Skin of body (tissue), 3 donors: ENCODE measurements at places on chromosomes 12 and 14.

DNA sequence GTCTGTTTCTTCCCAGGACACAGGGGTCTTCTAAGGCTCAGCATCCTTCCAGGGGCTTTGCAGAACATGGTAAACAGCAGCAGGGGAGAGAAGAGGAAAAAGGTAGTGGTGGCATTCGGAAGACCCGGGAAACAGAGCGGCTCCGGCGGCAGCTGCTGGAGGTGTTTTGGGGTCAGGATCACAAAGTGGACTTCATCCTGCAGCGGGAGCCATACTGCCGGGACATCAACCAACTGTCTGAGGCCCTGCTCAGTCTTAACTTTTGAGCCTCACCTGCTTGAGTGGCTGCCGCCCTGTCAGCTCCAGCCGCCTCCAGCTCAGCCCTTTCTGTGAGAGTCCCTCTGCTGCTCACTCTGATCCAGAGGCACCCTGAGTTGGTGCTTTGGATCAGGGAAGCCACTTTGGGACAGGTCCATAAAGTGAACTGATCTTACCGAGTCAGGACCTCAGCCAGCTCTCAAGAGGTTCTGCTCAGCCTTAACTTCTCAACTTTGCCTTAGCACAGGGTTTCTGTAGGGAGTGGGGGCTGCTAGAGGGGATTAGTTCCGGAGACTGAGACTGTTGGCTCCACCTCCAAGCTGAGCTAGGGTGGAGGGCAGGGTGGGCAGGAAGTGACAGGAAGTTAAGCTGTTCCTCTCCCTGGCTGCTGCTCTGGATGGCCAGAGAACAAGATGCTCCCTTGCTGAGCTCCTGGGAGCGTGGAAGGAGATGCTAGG is 5.4 kb downstream of the SDR39U1 start:
- DNase-seq, result no peak

GRCh38 chr14:39641224-39641623 is 209.0 kb upstream of the FBXO33 start:
- DNase-seq, result no peak

DNA sequence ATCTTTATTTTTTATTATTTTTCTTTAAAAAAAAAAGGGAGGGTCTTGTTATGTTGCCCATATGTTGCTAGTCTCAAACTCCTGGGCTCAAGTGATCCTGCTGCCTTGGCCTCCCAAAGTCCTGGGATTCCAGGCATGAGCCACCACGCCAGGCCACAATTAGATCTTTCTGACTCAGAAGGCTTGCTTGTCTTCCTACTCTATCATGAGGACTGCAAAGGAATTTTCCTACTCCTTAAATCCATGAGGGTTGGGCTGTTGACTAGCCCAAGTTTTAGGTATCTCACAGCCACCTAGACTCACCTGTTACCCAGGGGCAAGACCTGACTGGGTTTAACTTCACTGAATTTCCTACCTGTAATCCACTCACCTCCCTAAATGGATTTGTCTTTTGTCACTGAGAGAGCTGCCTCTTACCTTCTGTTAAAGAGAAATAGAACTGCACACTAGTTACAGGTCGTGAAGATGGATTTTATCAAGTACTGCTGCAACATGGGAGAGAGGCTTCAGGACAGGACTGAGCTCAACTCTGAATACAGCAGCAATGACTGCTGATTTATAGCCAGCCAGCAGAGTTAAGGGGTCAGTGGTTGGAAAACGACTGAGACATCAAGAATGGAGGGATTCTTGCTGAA is 72.3 kb downstream of the B4GALNT3 start:
- no peak for DNase-seq

- DNase-seq, result no peak
Measured at GRCh38 chr12:100962086-100962712, 167.6 kb downstream of the ANO4 start.

DNA sequence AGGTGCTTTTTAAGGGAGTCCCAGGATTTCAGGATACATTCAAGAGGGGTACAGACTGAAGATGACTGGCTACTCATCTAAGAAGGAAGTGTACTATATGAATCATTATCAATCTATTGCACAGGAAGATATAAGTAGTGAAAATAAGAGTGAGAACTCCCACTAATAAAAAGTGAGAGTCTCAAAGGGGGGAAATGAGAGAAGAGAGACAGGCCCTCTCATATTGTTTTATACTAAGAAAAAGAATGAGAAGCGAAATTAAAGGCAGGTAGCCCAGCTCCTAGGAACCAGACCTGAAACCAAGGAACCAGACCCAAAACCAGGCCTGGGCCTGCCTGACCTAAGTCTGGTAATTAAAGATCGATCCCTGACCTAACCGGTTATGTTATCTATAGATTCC is 54.6 kb downstream of the TESPA1 start:
- no peak for DNase-seq

DNA sequence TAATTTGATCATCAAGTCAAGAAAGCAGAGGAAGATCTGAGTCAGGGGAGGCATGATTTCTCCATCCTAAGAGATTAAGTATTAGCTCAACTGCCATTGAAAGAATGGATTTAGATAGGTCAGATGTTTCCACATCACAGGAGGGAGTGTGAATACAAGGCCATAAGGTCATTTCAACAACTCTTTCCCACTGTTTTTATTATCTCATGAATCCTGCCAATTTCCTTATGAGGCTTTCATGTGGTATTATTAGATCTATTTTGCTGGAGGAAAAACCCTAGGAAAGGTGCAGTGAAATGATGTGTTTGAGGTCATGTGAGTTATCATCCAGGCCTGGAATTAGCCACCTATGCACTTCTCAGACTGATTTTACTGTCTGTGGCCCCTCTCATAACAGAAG is 269.0 kb downstream of the NOVA1 start:
- no peak for DNase-seq

DNA sequence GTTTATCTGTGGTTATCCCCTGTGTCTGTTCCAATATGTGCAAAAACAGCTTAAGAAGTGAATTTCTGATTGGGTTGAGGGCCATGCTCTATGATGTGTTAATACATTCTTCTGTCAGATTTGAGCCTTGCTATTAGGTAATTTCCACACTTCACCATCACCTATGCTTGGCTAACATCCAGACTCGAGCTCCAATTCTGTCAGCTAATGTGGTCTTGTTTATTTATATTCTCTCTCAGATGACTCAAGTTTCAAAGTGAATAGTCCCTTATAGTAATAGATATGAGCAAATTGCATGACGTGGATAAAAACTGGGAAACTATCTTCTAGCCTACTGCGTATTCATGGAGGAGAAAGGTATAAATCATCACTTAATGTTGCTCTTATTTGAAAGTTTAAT is 451.3 kb downstream of the SNAPC1 start:
- DNase-seq, result no peak

- no peak for DNase-seq
Measured at GRCh38 chr12:84644908-84645307, 267.7 kb downstream of the SLC6A15 start.

DNA sequence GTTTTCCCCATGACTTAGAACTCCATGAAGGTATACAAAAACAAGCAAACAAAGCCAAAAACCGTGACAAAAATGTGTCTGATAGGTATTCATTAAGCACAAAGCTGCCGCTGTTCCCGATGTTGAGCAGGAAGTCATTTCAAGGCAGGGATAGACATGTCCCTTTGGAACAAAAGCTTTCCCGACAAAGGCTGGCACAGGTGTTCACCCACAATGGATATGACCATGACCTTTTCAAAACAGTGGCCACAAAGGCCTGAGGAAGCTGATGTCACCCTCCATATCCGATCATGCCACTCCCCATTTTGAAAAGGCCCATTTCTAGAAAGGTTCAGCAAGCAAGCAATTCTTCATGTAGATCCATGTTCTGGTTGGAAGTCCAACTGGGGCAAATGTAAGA is 279.1 kb downstream of the BTG1 start:
- DNase-seq, result no peak

DNA sequence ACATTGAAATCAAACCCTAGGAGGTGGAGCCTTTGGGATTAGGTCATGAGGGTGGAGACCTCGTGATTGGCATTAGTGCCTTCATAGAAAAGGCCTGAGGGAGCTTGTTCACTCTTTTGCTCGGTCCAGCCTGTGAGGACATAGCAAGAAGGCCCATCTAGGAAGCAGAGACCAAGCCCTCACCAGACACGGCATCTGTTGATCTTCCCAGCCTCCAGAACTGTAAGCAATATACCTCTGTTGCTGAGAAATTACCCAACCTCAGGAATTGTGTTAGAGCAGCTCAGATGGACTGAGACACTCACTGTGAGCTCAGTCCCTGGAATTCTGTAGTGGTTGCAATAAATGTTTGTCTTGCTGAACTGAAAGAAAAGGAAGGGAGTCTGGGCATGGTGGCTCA is 116.2 kb upstream of the MAP1LC3B2 start:
- DNase-seq, result no peak

DNA sequence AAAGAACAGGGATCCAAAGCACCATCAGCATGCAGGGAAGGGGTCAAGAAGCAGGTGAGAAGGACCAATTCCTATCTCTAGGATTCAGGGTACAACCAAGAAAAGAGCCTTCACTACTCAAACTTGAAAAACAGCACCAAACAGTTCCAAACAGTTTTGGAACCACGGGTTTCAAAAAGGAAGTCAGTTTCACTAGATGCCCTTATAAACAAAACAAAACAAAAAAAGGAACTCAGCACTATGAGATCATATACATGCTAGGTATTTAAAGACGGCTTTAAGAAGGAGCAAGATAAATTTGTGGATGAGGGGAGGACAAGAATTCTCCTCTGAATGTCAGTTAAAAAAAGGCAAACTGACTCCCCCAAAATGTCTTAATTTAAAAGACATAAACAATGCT is 6.0 kb downstream of the INSM2 start:
- no peak for DNase-seq

DNA sequence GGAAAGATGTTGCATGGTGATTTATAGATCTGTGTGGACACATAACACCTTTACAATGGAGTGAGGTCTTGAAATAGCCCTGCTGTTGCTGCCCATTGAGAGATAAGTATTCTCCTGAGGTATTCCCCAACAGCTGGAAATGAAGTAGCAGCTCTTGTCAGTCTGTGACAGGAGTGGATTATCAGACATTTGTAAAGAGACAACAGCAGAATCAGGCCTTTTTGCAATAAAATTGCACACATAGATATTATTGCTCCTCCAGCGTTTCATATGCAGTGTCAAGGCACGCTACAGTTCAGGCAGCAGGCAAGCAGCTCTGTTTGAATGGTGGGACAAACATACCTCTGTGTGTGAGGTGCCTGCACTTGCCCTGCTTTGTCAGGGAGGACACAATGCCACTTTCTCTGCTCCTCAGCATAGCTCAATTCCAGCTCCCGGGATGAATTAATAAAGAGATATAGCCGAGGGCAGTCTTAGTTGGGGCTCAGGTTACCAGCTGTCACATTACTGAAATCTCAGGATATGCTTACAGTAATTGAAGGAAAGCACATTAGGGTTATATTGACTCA is 49.4 kb downstream of the BICD1 start:
- DNase-seq, result no peak

DNA sequence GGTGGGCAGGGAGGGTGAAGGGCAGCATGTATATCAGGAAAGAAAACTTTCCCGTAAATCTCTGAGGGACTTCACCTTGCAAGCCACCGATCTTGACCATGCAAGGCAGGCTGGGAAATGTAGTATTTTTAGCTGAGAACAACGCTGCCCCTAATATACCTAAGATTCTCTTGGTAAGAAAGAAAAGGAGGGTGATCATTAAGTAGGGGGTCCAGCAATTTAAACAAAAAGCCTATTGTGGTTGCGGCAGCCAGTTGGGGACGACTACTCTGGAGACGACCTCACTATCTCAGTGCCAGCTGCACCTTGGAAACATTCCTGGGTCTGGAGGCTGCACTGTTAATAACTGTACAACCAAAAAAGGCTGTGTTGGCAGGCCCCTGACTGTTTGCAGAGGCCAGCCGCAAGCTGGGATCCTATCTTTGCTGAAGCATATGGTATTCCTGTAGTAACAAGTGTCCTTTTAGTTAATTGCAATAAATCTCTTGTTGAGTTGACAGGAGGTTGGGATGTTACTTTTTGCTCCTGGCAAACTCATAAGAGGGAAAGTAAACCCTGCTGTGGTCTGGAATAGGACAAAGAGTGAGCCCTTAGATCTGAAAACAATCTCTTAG is 6.4 kb downstream of the APOLD1 start:
- DNase-seq, result peak; percentile 20

GRCh38 chr12:126747530-126748149 is 1519.3 kb upstream of the TMEM132C start:
- no peak for DNase-seq
